Large intestine (tissue), 12 donors: ENCODE measurements at places on chromosomes 12 and 14. TPM values are rescaled to one million over a fixed set of nuclear protein-coding genes. Genes with fewer than 3 reads are reported as not detected.

DNA sequence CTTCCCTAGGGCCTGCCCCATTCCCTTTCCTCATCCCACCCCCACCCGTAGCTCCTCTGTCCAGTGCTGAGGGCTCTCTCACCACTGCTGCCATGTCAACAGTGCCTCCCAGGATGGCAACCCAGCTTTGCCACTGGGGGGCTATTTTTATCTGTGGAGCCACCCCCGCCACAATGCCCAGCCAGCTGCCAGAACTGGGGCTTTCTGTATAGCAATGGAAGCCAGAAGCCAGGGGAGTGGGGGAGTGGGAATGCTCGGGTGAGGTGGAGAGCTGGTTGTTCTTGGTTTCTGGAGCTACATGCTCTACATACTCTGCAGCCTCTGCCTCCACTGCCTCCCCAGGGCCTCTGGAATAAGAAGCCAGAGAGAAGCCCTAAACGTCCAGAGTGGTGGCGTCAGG lies 8.9 kb downstream of the PDE1B start:
- no peak for DNase-seq

DNA sequence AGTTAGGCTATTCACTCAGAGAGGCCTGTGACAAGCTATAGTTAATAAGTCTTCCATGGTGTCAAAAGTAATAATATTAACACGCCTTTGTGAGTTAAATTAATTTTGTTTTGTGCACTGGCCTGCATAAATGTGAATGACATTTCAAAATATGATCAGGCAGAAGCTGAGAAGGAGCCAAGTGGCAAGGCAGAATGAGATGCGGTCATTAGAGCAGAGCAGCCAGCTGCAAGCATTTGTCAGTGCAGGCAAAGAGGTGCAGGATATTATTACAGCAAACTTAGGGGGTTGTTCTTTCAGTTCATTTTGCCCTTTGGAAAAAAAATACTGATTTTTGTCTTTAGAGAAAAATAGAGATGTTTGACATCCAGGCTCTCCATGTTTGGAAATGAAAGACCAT lies 364.5 kb downstream of the PAWR start:
- no peak for DNase-seq

GRCh38 chr12:83388551-83388950 lies 701.8 kb downstream of the TMTC2 start:
- DNase-seq: no peak

DNA sequence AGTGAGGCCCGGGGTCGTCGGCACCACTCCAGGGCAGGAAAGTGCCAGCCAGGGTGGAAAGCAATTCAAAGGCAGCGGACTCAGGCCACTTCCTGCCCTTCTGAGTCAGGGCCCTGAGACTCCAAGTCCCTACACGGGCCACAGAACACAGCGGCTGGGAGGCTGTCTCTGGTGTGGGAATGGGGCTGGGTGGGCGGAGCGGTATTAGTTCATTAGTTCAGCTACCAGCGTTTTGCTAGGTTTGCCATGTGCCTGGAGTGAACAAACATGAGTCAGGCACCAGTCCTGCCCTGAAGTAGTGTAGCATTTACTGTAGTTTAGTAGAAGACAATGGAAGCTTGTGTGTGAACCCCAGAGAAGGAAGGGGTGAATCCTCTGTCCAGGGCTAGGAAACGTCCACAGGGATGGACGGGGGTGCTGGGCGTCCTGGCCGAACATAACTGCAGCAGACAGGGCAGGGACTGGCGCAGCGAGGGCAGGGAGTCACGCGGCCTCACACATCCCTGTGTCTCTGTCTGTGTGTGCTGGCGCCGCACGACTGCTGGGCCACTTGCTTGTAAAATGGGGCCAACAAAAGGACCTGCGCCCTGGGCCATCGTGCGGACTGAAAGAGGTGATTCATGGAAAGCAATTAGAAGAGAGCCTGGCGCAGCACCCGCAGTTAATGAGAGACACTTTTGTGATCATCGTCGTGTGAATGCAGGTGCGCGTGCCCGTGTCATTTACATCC lies 186.4 kb upstream of the PRMT8 start:
- DNase-seq: no peak

LRCOL1 gene
- 0.40 TPM for polyA plus RNA-seq

TESPA1 gene
- polyA plus RNA-seq: 1.6 TPM

IRF9 gene
- polyA plus RNA-seq: 104 TPM

KIF5A gene
- 12.3 TPM for polyA plus RNA-seq
